ENCODE measurements at places on chromosomes 1 and 21.

DNA sequence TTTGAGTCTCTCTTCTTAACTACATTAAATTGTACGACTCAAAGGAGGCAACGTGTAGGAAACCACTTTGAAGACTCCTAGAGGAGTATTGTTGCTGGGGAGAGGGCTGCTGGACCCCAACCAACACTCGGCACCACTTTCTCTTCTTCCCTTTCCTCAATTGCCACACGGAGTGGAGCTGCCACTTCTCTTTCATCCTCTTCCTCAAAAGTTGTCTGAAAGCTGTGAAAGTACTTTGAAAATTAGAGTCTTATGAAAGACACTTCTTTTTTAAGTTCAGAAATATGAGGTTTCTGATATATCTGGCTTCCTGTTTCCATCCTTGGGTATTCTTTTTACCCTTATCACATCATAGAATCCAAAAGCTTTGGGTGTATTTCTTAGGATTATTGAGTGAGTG lies 59.5 kb downstream of the MRPS6 start:
- no peaks in the 10 kb centered on the region for H3K27me3 ChIP-seq
- H3K4me1 ChIP-seq, result peaks cover 52% of the 10 kb centered on the region
- no peaks in the 10 kb centered on the region for H3K36me3 ChIP-seq
- no peak for DNase-seq

DNA sequence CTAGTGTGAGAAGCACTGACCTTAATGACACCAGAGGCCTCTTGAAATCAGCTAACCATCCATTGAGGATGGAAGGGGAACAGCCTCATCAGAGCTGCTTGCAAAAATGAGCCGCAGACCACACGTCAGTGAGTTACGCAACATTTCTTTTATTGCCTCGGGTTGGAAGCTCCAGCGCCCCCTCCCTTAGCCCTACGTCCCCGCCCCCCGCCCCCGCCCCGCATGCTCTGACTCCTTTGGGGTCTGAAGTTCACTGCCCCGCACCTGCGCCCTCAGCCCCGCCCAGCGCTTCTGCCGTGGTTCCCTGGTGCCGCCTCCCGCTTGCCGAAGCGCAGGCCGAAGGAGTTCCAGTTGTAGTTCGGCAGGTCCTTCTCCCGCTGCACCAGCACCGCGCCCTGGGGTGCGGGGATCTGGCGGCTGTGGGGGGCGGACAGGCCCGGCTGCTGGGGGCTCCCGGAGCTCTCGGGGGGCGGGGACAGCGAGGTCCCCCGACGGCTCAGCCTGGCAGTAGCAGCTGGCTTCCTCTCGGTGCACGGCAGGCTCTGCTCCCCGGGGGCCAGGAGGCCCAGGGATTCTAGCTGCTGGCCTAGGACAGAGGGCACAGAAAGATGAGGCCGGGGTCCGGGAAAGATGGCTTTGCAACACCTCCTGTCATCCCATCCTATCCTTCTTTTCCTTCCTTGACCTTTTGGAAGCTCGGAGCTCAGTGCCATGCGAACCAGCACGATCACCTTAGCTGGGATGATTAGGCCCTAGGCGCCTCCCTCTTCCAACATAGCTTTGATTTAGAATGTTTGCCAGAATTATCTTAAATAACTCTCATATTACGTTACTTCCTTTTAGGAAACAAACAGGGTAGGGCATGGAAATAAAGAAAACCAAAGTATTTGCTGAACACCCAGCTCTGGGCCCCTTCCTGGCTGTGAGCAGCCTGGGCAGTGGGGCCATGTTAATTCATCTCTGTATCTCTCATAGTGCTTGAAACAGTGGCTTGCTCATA lies 5.8 kb downstream of the KISS1 start:
- peak overlapping the region; percentile 1 for H3K27ac ChIP-seq
- H3K27me3 ChIP-seq, result peaks cover 6% of the 10 kb centered on the region
- peak overlapping the region; percentile 28 for H3K4me3 ChIP-seq
- DNase-seq, result peak; percentile 48
- H3K4me1 ChIP-seq, result peaks cover 61% of the 10 kb centered on the region
- no peaks in the 10 kb centered on the region for H3K36me3 ChIP-seq

GRCh38 chr1:219555806-219556205 lies 57.1 kb downstream of the ZC3H11B start:
- H3K36me3 ChIP-seq, result no peaks in the 10 kb centered on the region
- H3K4me1 ChIP-seq, result no peaks in the 10 kb centered on the region
- no peaks in the 10 kb centered on the region for H3K27me3 ChIP-seq
- no peak for DNase-seq
- no peak overlapping the region for H3K27ac ChIP-seq

DNA sequence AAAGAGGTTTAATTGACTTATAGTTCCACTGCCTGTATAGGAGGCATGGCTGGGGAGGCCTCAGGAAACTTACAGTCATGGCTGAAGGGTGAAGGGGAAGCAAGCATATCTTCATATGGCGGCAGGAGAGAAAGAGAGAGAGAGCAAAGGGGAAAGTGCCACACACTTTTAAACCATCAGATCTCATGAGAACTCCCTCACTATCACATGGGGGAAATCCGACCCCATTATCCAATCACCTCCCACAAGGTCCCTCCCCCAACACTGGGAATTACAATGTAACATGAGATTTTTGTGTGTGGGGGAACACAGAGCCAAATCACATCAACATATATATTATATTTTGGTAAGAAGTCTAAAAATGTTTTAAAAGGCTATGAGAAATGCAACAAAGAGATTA lies 27.2 kb downstream of the FABP3 start:
- no peaks in the 10 kb centered on the region for H3K27me3 ChIP-seq
- H3K4me1 ChIP-seq, result no peaks in the 10 kb centered on the region
- no peak overlapping the region for H3K27ac ChIP-seq
- H3K36me3 ChIP-seq, result peaks cover 10% of the 10 kb centered on the region
- DNase-seq, result no peak

DNA sequence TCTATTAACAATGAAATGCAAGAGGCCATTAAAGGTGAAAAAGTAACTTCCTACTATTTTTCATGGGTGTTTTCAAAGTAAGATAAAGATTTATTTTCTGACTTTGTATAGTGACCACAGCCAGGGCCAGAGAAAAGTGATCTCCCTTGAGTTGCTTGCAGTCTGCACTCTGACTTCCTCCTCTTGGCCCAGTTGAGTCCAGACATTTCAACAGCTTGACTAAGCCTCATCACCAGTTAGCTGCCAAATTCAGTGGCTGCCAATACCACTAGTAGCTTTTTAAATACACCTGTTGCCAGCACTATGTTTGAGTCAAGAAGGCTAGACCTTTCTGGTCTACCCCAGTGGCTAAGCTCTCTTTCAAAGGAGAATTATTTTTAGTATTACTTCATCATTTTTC lies 3.7 kb upstream of the NEK7 start:
- H3K27me3 ChIP-seq, result no peaks in the 10 kb centered on the region
- DNase-seq, result no peak
- H3K4me3 ChIP-seq, result no peak overlapping the region
- no peaks in the 10 kb centered on the region for H3K36me3 ChIP-seq
- no peak overlapping the region for H3K27ac ChIP-seq

DNA sequence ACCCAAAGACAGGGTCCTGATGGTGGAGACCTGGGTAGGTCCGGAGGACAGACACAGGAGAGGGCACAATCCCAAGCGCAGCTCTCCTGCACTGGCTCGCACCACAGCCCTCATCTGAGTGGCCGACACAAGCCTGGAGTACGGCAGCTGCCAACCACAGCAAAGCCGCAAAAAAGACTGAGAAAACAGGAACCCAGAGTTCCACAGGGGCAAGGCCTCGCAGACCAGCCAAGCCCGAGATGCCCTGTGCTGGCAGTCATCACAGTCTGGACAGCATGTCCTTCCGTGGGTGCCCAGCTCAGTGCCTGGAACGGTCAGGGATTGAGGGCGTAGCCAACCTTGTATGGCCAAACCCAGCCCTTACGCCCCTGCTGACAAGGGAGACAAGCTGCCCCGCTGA lies 11.4 kb downstream of the ZBTB48 start:
- H3K36me3 ChIP-seq, result peaks cover 57% of the 10 kb centered on the region
- no peak overlapping the region for H3K4me3 ChIP-seq
- no peaks in the 10 kb centered on the region for H3K27me3 ChIP-seq
- no peak for DNase-seq
- H3K27ac ChIP-seq, result no peak overlapping the region

DNA sequence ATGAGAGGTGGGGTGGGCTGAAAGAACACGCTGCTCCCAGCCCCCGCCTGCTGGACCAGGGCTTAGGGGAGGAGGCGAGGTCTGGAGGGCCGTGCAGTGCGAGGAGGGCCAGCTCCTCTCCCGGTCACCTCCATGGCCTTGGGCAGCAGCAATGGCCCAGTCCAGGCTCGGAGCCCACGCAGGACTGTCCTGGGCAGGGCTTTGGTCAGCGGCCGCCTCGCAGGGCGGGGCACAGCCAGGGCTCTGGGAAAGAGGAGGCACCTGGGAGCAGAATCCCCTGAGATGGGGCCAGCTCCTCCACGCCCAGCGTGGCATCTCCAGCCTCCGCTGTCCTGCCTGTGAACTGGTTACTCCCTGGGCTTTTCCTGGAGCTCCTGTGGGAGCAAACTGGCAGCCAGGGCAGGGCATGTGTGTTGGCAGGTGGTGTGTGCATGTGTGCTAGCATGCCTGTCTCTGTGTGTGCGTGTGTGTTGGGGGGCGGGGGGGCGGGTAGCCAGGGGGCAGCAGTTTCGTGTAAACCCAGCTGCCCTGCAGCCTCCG lies 27.4 kb downstream of the ARHGEF16 start:
- no peak for DNase-seq
- H3K4me1 ChIP-seq, result no peaks in the 10 kb centered on the region
- no peaks in the 10 kb centered on the region for H3K27me3 ChIP-seq
- no peak overlapping the region for H3K4me3 ChIP-seq
- no peaks in the 10 kb centered on the region for H3K36me3 ChIP-seq
